ENCODE measurements at places on chromosomes 11 and 22.
A peak's percentile ranks its signal among the peaks of the same experiment; 100 is the strongest.

- DNase-seq = peak; percentile 19
These were observed 10.4 kb upstream of the MRPL17 start for GRCh38 chr11:6693342-6694228.

- no peak for DNase-seq
These were observed 104.0 kb upstream of the BID start for GRCh38 chr22:17878186-17878694.

DNA sequence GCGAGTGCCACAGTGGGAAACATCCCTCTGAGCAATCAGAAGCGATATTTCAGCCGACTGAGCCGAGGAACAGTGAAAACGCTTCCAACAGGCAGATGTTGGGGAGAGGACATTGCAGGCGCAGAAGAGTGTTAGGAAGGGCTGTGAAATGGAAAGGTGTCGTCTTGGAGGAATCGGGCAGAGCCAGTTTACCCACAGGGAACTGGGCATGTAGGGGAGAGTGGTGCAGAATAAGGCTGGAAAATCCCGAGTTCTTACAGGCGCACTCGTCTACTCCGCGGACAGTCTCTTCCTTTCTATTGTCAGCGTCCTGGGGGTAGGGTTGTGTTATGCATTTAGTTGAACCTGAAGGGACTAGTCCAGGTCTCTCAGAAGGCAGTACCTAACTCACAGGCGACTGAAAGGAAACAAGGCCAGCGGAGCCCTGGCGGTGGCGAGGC, 1.1 kb upstream of the APLP2 start:
- DNase-seq = no peak

GRCh38 chr11:48019217-48019584, 38.8 kb downstream of the PTPRJ start:
- DNase-seq = no peak

DNA sequence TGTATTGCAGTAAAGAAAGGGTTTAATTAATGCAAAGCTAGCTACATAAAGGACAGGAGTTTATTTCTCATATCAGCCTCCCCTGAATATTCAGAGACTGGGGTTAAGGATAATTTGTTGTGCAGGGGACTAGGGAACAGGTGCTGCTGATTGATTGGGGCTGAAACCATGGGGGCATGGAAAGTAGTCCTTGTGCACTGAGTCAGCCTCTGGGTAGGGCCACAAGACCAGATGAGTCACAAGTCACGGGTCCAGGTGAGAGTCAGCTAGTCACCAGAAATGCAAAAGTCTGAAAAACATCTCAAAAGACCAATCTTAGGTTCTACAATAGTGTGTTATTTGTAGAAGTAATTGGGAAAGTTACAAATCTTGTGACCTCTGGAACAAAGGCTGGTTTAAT, 32.9 kb upstream of the SYT13 start:
- DNase-seq = no peak

DNA sequence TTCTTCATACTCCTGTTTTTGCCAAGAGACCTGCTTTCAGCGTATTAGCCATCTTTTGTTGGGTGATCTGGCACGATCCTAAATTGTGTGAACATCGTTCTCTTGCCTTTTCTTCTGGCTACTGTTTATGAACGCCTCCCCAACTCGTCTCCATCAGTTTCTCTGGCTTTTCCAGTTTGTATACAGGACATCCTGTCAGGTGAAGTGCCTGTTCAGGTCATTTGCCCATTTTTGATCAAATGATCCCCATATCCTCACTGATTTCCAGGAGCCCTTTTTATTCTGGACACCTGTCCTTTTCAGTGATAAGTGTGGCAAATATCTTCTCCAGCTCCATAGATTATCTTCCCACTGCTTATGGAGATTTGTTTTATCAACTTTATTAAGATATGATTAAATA, 22.5 kb upstream of the SYT8 start:
- no peak for DNase-seq

DNA sequence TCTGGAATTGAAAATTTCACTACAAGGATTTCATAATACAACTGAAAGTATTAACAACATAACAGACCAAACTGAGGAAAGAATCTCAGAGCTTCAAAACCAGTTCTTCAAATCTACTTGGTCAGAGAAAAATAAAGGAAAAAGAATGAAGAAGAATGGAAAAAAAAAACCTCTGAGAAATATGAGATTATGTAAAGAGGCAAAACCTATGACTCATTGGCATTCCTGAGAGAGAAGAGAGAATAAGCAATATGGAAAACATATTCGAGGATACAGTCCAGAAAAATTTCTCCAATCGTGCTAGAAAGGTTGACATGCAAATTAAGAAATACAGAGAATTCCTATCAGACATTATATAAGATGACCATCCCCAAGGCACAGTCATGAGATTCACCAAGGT, 23.4 kb upstream of the GPR83 start:
- DNase-seq = no peak
